IPS-NIHi11 (cell line): ENCODE measurements at places on chromosomes 7 and 10.
A peak's percentile ranks its signal among the peaks of the same experiment; 100 is the strongest.

DNA sequence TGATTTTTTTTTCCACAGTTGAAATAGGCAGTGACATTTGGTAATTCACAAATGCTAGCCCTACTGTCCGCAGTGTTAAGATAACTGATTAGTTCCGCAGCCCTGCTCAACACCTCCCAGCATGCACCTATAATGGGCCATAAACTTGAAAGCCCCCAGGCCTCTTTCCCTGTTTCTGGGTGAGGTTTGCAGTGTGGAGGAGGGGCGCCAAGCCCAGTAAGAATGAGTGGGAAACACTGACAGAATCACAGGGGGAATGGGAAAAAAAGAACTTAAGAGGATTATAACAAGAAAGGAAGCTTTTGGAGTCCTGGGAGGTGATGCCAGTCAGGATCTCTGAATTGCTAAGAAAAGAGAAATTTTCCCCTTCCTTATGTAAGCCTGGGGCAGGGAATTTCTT is 39.6 kb upstream of the SP8 start:
- no peak for DNase-seq

DNA sequence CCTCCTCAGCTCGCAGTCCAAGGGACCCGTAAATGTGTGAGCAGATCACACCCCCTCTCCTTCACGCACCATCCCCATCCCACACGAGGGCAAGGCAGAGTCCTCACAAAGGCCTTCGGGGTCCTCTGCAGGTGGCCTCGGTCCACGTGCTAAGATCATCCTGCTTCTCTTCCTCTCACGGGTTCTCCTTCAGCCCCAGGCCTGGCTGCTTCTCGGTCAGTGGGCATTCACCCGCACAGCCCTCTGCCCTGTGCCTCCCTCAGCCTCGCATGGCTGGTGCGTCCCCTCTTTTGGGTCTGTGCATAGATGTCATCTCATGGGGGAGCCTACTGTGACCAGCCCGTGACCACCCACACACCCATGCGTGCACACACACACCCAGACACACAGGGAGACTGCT is 17.3 kb upstream of the FOXL3 start:
- no peak for DNase-seq

DNA sequence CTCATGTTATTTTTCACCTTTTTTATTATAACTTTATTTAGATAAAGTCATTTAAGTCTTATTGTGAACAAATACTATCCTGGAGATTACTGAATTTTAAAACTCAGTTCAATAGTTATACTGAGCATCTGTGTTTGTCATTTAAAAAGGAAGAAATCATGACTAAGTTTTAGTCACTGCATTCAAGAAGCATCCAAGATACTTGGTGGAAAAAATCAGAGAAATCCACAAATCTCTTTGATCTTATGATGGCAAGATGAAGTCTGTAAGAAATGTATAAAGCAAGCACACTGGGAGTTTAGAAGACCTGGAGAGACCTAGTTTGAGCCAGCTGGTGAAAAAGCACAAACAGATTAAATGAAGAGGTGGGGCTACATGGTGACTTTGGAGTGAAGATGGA is 529.8 kb upstream of the IGFBP3 start:
- no peak for DNase-seq

- no peak for DNase-seq
Observed at GRCh38 chr7:70632400-70632799, 499.5 kb upstream of the GALNT17 start.

DNA sequence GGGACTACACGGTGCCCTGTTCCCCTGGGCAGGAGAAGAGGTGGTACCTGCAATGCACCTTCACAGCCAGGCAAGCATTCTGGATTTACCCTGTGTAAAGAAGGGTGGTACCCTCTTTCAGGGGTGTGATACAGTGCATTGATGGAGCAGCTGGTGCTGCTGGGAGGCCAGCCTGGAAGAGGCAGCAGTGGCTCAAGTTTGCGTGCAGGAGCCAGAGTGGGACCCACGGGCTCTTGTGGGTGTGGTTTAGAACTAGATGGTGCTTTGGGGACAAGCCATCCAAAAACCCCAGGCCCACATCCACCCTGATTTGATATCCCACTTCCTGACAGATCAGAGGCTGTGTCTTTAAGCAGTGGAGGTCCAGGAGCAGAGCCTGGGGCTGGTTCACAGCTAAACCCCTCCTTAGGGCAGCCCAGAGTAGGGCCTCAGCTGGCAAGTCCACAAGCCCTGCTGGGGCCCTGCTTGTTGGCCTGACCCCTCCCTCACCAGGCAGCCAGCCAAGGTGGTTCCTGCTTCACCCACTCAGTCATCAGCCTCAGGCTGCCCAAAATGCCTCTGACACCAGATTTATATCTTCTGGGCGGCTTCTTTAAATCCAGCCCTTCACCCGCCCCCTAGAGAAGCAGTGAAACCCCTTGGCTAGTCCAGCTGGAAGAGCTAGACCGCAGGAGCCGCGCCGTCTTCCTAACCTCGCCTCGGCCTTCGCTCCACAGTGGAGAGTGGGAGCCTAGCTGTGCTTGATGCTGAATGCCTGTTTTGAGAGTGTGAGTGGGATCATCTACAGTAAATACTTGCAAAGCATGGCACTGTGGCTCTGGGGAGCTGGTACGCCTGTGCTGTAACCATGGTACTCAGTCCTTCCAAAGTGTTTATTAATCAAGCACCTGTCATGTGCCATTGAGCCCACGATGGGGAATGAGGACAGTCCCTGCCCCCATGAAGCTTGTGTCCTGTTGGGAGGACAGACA is 1.4 kb upstream of the ASIC3 start:
- no peak for DNase-seq

- DNase-seq = no peak
Observed at GRCh38 chr7:99120501-99120900, 23.4 kb downstream of the SMURF1 start.

DNA sequence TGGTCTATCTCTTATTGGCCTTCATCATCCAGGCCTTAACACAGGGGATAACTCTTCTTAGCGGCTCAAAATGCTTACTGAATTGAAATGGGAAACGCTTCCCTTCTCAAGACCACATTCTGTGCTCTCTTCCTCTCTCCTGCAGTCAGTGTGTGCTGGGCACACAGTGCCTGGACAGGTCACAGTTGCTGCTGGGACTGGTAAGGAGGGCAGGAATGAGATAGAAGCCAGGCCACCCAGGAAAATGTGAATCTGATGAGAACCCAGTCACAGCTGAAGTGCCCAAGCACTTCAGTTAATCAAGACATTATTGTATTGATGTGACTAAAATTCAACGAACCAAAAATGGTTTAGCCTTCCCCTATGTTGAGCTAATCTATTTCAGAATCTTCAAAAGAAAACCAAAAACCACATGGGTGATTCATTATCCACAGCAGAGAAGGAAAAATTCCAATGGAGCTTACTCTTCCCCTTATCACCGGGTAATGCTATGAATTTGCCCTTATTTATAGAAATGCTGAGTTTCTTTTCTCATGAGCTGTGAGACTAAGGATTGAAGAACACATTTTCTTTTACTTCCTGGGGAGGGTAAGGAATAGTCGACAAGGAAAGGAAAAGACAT is 41.2 kb upstream of the PLPP4 start:
- DNase-seq = no peak

GRCh38 chr7:1693991-1694524 is 24.0 kb downstream of the ELFN1 start:
- DNase-seq = peak; percentile 81

GRCh38 chr10:128539510-128540127 is 413.4 kb upstream of the MKI67 start:
- no peak for DNase-seq

DNA sequence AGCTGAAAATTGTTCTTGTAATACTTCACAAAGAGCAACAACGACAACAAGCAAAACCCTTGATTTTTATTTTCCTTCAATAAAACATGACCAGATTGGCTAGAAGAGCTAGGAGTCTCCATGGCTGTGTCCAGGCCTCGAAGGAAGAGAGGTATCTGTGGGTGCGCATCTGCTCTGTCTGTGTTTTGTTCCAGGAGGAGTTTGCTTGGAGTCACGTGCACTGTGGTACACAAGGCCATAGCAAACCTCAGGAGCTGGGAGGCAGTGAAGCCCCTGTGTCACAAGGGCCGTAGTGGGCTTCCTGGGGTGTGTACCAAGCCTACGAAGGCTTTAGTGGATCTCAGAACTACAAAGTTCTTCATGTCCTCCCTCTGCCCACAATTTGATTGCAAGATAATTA is 271.7 kb downstream of the TWIST1 start:
- DNase-seq = no peak

DNA sequence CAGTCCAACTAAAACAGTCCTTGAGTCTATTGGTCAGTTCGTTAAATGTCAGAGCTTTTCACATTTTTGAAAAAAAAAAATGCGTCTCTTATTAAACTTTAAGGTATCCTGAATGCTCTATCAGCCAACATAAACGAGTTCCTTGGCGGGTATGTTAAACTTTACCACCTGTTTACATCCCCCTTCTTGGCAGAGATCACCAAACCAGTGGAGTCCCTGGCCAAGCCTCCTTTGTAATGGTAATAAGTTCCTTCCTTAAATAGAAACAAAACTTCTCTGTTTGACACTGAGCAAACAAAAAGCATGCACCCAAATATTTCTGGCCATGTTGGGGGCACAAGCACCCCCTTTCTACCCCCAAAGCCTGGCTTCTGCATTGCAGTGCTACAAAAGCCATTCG is 3.2 kb downstream of the TRIL start:
- no peak for DNase-seq

- DNase-seq = no peak
Observed at GRCh38 chr10:116989439-116989838, 15.5 kb downstream of the SHTN1 start.

- DNase-seq = no peak
Observed at GRCh38 chr7:72754312-72754711, 73.7 kb downstream of the TYW1B start.

DNA sequence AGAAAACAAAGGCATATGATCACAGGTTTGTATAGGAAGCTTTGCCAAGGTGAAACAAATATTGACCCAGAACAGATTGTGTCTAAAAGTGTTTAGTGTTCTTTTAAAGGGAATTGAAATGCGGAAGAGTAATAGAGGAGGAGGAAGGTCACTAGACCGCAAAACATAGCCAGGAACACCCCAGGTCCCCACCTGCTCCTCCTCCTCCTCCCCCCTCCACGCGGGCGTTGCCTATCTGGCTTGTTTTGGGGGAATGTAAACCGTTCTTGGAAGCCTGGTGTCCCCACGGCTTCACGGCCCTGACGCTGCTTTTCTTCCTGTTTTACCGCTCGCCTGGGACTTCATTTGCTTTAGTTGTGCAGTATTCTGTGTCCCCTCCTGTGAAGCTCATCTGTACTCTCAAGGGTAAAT is 81.0 kb upstream of the PFKP start:
- no peak for DNase-seq

DNA sequence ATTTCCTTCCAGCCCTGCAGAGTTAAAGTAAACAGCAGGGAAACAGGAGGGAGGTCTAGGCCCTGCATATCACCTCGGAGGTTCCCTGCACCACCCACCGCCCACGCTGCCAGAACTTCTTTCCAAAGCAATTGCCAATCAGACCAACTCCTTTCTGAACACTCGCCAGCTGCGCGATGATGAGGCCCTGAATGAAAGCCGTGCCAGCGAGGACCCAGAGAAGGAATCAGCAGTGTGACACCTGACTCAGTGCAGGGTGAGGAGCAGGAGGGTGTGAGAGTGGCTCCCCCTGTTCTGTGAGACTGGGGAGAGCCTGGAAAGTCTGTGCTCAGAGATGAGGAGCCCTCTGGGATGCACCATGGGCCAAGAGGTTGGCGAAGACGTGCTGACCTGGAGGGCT is 3.3 kb upstream of the TCERG1L start:
- DNase-seq = no peak

GRCh38 chr7:27600247-27600646 is 62.4 kb downstream of the HIBADH start:
- no peak for DNase-seq

- DNase-seq = no peak
Observed at GRCh38 chr7:90740386-90740785, 144.3 kb downstream of the CDK14 start.

GRCh38 chr10:29962166-29962850 is 97.1 kb downstream of the JCAD start:
- no peak for DNase-seq

- DNase-seq = no peak
Observed at GRCh38 chr7:92611735-92612134, 21.5 kb upstream of the FAM133B start.

DNA sequence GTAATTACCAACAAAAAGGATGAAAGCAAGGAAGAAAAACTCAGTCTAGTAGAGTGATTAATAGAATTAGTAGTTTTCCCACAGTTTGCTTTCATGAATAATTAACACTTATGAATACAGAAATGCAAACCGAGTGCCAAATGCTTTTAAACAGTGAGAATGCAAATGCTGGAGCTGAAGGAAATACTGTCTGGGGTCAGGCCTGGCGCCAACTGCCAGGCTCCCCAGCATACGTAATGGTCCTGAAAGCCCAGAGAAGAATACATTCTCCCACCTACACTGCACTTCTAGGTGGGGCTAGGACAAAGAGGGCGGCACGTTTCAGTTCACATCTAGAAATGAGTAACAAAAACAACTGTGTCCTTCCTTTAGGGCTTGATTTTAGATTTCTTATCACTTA is 30.0 kb downstream of the GLUD1 start:
- no peak for DNase-seq

- no peak for DNase-seq
Observed at GRCh38 chr10:75606203-75606779, 174.9 kb downstream of the LRMDA start.

DNA sequence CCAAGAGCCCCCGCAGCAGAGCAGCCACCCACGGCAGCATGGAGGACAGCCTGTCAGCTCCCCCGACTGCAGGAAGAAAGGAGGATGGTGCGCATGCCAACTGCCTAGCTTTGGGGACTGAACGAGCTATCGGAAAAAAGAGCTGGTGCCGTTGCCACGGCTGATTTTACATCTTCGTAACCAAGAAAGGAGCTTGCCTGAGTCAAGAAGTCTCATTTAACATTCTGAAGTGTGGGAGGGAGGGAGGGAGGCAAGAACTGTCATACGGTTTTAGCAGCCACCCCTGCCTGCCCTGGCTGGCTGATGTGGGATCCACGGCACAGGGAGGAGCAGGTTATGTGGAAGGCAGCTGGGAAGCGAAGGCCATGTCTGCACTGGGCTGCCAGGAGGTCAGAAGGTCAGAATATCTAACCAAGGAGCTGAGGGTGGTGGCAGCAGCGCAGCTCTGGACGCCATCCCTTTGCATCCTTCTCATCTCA is 74.7 kb upstream of the CAMK2B start:
- no peak for DNase-seq

DNA sequence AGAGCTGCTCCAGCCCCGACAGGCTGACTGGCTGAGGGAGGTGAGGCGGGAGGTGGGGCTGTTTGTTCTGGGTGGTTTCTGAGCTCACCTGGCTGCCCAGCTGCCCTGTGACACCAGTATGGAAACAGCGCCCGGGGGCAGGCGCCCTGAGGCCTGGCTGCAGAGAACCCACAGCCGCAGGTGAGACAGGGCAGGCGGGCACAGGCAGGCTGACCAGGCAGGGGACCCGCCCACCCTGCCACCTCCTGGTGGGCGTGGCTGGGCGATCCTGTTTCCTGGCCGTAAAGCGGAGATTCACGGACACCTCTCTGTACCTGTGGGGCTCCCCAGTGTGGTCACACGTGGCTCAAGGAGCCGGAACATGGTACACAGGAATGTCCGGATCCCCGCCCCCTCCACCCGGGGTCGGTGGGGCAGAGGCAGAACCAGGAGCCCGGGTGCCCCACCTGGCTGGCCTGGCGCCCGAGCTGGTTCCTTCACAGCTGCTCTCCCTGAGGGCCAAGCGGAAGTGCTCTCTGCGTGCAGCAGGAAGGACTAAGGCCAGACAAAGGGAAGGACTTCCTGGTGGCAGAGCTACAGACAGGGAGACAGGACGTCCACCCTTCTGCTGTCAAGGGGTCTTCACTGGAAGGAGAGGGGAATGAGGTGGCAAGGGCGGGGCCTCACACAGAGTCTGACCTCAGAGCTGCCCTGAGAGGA is 3.9 kb downstream of the MICALL2 start:
- peak; percentile 74 for DNase-seq

GRCh38 chr10:29545122-29545521 is 89.6 kb downstream of the SVIL start:
- DNase-seq = no peak
